AG20443 (cell line): ENCODE measurements at places on chromosomes 5 and 9.

GRCh38 chr9:128887914-128888350, 6.0 kb downstream of the LRRC8A start:
- no peak for DNase-seq

DNA sequence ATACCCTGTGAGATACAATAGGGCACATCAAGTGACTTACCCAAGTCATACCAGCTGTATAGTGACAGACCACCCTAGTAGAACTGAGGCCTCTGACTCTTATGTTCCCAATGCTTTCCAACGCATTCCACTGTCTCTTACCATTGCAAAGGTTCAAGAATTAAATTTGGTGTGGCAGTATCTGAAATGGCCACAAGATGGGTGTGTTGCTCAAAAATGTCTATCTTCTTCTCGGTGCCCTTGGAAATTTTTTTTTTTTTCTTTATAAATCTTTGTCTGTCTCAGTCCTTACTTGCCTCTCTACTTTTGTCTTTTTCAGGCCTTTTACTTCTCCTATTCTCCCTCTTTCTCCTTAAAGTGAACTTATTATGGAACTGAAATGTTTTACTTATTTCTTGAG, 48.4 kb downstream of the GPR21 start:
- peak; percentile 48 for DNase-seq

GRCh38 chr5:126695091-126695490, 81.8 kb upstream of the LMNB1 start:
- DNase-seq: peak; percentile 17

DNA sequence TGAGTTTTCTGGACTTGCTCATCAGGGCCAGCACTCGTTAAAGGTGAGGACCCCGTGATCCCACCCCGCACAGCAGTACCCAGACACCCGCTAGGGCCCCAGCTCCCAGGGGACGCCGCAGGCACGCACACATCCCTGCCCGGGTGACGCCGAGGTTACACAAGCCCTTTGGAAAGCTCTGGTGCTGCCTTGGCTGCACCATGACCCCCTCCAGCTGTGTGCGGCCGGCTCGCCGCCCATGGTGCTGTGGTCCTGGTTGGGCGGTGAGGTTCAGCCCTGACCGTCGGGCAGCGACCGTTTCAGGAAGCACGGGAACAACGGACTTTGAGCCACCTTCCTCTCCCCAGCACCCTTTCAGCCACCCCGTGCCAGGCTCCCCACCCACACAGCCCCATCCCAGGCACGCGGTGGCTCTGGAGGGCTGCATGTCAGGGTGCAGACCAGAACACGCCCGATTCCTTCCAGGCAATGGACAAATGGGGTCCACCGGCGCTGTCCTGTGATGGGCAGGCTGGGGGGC, 7.5 kb upstream of the SLC12A7 start:
- no peak for DNase-seq
